ENCODE measurements at places on chromosomes 11 and 22. TPM values are rescaled to one million over a fixed set of nuclear protein-coding genes. Genes with fewer than 3 reads are reported as not detected.

Gene COX8A
- polyA plus RNA-seq = 526 TPM

- no peak for DNase-seq
Observed at GRCh38 chr22:19674129-19674928, 40.0 kb upstream of the SEPTIN5 start.

DNA sequence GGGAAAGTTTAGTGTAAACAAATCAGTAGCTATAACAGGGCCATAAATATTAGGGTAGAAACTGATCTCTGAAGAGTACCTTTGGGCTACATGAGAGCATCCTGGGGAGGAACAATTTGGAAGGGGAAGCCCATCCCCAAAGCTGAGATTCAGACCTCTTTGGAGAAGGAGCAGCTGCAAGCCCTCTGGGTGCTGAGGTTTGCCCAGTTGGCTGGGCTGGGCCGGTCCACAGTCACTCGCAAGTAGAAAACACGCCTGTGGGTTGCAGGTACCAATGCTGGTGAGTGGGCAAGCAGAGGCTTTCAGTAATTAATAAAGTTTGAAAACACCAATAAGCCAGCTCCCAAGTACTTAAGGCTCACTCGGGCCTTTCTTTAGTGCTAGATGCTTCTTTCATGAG is 124.5 kb downstream of the ARHGAP8 start:
- no peak for DNase-seq

Gene STK33
- polyA plus RNA-seq = not detected

Gene MYBPC3
- 7.8 TPM for polyA plus RNA-seq

GRCh38 chr22:31094021-31094551 is 13.0 kb downstream of the SMTN start:
- DNase-seq = no peak

GRCh38 chr11:117842131-117842941 is 17.8 kb upstream of the FXYD2 start:
- DNase-seq = peak; percentile 100

- DNase-seq = no peak
Observed at GRCh38 chr11:16335236-16335962, 20.9 kb downstream of the SOX6 start.

- DNase-seq = no peak
Observed at GRCh38 chr11:16853859-16854258, 115.4 kb downstream of the C11orf58 start.

DNA sequence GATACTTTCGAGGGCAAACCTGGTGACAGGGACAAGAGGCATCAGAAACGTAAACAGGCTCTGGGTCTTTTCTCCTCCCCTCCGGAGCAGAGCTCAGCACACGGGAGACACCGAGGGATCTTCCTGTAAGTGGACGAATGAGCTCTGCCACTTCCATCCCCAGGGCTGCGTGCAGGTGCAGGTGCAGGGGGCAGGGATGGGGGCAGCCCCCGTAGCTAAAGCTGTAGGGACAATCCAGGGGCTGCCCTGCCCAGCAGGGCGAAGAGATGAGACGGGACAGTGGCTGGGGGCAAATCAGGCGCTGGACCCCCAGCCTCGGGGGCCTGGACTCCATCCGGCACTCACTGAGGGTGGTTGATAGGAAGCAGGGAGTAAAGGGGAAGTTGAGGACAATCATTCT is 505.4 kb downstream of the BRD1 start:
- DNase-seq = no peak

GRCh38 chr11:91299980-91300379 is 924.6 kb upstream of the FAT3 start:
- DNase-seq = no peak

- no peak for DNase-seq
Observed at GRCh38 chr11:43718373-43718772, 37.8 kb downstream of the HSD17B12 start.

GRCh38 chr11:78138291-78138690 is 1.1 kb downstream of the ALG8 start:
- no peak for DNase-seq

DNA sequence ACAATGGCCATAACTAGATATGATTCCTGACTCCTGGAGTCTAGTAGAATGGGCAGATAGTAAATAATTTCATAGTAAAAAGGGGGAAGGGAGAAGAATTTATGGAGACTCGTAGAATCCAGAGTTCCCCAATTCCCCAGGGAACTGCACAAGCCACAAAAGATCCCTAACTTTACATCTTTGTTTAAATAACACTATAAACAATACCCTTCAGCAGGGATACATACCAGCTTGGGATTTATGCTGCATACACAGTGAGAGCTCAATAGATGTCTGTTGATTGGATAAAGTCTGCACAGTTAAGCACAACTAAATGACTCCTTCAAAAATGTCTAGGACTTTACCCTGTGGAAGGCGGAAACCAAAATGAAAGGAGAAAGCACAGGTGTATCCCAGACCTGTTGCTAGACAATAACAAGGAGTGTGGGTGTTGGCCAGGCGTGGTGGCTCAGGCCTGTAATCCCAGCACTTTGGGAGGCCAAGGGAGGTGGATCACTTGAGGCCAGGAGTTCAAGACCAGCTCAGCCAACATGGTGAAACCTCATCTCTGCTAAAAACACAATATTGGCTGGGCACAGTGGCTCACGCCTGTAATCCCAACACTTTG is 6.8 kb downstream of the SLC35F2 start:
- DNase-seq = no peak

Gene APOL3
- 101 TPM for polyA plus RNA-seq

GRCh38 chr22:46459347-46460065 is 77.9 kb downstream of the CELSR1 start:
- DNase-seq = no peak

Gene C11orf52
- polyA plus RNA-seq = not detected

Gene C11orf42
- not detected for polyA plus RNA-seq

Gene UPB1
- polyA plus RNA-seq = 0.13 TPM

GRCh38 chr11:103433386-103434072 is 324.3 kb downstream of the DYNC2H1 start:
- no peak for DNase-seq

GRCh38 chr11:58530236-58530635 is 22.3 kb upstream of the OR5B21 start:
- no peak for DNase-seq

- no peak for DNase-seq
Observed at GRCh38 chr22:47119181-47119580, 356.7 kb downstream of the TBC1D22A start.

DNA sequence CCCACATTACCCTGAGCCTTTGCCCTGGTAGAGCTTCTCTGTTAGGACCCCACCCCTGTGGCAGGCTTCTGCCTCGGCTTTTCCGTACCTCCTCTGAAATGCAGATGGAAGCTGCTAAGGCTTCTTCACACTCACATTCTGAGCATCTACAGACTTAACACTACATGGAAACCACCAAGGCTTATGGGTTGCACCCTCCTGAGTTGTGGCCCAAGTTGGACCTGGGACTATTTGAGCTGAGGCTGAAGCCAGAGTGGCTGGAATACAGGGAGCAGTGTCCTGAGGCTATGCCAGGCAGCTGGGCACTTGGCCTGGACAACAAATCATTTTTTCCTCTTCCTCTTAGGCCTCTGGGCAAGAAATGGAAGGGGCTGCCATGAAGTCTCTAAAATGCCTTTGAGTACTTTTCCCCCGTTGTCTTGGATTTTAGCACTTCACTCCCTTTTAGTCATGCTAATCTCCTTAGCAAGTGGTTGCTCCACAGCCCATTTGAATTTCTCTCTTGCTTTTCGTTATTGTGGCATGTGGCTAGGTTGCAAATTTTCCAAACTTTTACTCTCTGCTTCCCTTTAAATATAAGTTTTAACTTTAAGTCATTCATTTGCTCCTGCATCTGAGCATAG is 114.8 kb upstream of the FIBIN start:
- no peak for DNase-seq

DNA sequence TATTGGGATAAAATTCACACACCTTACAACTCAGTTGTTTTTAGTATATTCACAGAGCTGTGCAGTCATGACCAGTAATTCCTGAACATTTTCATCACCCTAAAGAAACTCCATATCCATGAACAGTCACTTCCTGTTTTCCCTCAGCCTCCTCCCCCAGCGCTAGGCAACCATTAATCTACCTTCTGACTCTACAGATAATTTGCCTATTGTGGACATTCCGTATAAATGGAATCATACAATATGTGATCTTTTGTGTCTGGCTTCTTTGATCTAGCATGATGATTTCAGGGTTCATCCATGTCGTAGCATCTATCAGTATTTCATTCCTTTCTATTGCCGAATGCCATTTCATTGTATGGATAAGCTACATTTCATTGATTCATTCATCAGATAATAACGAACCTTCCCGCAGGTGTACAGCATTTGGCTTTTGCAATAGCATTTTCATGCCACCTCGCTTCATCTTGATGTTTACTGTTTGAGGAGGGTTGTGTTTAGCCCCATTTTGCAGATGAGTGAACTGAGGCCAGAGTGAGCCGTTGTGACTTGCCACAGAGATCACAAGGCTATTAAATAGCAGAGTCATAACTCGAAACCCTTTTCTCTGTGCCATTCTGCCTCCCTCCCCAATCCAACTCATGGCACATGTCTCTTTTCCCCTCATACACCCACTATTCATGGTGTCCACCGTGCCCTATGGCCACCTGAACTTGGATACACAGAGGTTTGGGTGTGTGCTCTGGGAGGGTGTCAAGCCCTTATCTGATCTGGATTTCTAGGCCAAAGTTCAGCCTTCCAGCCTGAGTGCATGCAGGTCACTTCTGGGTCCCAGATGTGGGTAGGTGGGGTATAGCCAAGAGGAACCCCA is 11.1 kb upstream of the MYH9 start:
- no peak for DNase-seq

Gene ANO5
- 1.0 TPM for polyA plus RNA-seq

GRCh38 chr11:64102005-64102738 is 63.7 kb downstream of the MACROD1 start:
- DNase-seq = no peak
